Femur (tissue), 1 donor: ENCODE measurements at places on chromosomes 4 and X.
A peak's percentile ranks its signal among the peaks of the same experiment; 100 is the strongest.

DNA sequence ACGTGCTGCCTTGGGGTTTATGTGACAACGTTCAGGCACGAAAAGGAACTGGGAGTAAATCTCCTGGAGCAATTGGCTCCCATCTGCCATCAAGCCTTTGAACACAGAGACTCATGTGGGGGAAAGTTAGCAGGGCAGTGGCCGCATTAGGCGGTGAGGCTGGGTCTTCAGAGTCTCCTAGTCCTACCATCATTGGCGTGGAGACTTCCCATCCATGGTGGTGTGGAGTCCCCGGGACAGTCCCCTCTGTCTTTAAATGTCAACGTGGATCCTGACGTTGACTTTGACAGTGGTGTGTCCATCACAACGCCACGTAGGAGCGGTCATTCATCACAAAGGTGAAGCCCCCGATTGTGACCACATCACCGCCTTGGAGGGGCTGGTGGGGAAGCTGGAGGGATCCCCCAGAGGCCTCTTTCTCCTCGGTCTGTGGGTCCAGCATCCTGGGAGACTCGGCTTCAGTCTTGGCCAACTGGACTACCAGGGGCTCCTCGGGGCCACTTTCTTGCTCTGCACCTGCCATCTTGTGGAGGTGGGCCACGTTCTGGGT lies 21.8 kb downstream of the CRLF2 start:
- DNase-seq = no peak

GRCh38 chr4:143140696-143141095 lies 44.0 kb upstream of the USP38 start:
- no peak for DNase-seq

GRCh38 chr4:10704430-10704810 lies 19.9 kb upstream of the CLNK start:
- no peak for DNase-seq

GRCh38 chr4:183354219-183354618 lies 32.0 kb upstream of the CLDN24 start:
- DNase-seq = no peak

DNA sequence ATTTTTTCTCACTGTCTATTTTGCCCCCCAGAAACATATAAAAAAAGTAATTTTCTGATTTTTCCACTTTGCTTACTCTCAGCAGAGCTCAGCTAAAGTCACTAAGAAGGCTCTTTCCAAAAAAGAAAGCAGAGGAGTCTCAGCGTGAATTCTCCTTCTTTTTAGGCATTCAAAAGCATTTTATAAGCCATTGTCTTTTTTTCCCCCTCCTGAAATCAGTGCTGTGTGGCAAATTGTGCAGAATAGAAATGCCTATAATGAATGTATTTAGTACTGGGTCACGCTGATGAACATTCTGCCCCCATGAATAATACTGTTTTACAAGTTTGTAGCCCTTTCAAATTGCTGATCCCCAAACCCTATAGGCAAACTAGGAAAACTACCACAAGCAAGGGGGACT lies 1.6 kb upstream of the PCDH18 start:
- DNase-seq = no peak

- no peak for DNase-seq
These were observed 123.9 kb upstream of the GC start for GRCh38 chr4:71907782-71908181.

DNA sequence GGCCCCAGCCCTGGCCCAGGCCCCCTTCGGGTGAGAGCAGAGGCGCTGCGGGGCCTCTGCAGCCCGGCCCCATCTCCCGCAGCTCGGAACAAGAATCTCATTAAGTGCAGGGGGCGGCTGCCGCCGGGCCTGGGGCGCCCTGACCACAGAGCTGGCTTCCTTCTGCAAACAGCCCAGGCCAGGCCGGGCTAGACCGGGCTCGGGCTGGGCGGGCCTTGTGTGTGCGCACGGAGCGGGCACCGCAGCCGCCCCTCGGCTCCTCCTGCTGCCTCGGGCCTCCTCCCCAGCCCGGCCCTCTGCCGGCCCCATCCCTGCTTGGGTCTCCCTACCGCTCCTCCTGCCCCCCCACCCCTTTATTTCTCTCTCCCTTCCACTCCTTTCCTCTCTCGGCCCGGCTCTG lies 83.3 kb downstream of the EFNB1 start:
- DNase-seq = peak; percentile 55

DNA sequence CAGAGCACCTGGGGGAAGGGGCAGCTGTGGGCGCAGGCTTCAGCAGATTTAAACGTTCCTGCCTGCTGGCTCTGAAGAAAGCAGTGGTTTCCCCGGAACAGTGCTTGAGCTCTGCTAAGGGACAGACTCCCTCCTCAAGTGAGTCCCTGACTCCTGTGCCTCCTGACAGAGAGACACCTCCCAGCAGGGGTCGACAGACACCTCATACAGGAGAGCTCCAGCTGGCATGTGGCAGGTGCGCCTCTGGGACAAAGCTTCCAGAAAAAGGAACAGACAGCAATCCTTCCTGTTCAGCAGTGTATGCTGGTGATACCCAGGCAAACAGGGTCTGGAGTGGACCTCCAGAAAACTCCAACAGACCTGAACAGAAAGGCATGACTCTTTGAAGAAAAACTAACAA lies 68.1 kb downstream of the ZC4H2 start:
- DNase-seq = no peak

- DNase-seq = no peak
These were observed 35.8 kb downstream of the ARHGEF38 start for GRCh38 chr4:105588252-105588651.

- no peak for DNase-seq
These were observed 8.8 kb downstream of the KLKB1 start for GRCh38 chr4:186236126-186236525.

- DNase-seq = no peak
These were observed 185.8 kb downstream of the WDFY3 start for GRCh38 chr4:84780719-84781118.

GRCh38 chr4:1508161-1509160 lies 102.2 kb upstream of the NKX1-1 start:
- DNase-seq = no peak

DNA sequence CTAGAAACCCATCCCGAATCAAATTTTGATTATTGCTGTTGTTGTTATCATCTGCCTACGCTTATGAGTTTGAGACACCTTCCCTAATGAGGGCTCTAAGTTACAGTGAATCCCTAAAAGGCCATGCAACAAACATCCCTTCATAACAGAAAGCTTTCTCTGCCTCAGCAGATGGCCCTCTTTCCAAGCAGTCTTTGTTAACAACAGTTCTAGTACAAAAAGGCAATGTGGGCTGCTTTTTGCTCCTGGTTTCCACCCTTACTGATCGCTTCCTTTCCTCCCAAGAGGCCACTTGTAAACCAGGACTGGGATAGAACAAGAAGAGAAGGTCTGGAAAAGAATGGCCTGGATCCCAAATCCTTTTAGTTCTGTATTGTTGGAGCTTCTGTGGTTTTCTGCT lies 24.2 kb downstream of the GPC4 start:
- DNase-seq = no peak

- DNase-seq = peak; percentile 32
These were observed 102.3 kb upstream of the MAB21L2 start for GRCh38 chr4:150479657-150480056.

- DNase-seq = no peak
These were observed 729 bp upstream of the CPLX1 start for GRCh38 chr4:826508-827208.

DNA sequence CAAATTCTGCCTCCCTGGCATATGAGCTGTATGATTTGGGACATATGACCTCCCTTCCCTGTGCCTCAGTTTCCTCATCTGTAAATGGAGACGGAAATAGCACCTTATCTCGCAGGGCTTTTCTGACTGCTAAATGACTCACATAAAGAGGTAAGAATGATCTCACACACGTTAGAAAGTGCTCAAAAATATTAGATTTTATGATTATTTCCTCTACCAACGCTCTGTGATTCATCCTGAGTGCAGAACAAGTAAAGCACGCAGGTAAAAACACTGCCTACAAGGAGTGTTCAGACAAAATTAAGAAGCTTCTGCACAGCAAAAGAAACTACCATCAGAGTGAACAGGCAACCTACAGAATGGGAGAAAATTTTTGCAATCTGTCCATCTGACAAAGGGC lies 21.1 kb downstream of the ACSL1 start:
- DNase-seq = no peak

DNA sequence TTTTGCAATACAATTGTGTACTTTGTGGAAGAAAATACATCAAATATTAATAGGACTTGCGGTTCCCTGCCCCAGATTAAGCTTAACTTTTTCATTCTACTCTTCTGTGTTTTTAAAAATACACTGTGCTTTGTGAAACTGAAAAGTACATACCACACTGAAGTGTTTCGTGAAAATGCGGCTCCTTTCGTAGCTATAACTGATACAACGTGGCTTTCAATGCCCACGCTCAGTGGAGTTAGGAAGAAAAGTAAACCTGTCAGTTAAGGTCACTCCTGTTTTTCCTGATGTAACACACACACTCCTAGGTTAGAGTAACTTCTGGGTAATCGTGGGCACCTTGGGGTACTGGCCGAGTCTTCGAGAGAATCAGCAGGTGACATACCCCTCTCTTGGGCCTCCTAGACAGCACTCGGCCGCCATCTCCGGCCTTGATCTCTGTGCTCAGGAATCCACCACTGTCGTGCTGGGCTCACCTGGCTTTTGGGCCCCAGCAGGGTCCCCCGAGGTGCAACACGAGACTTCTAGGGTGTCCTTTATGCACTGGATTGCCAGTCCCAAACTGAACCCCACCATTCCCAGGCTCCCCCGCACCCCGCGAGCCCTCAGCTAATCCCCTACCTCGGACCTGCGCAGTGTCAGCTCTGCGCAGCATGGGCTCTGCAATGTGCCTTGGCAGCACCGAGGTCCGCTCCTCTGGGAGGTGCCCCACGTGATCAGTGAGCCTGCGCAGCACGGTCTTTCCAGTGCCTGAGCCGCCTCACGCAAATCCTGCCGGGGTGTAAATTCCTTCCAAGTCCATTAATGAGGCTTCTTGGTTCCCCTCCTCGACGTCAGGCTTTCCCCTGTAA lies 162.6 kb upstream of the INTU start:
- no peak for DNase-seq

GRCh38 chr4:146976145-146976544 lies 30.5 kb upstream of the TTC29 start:
- DNase-seq = no peak

DNA sequence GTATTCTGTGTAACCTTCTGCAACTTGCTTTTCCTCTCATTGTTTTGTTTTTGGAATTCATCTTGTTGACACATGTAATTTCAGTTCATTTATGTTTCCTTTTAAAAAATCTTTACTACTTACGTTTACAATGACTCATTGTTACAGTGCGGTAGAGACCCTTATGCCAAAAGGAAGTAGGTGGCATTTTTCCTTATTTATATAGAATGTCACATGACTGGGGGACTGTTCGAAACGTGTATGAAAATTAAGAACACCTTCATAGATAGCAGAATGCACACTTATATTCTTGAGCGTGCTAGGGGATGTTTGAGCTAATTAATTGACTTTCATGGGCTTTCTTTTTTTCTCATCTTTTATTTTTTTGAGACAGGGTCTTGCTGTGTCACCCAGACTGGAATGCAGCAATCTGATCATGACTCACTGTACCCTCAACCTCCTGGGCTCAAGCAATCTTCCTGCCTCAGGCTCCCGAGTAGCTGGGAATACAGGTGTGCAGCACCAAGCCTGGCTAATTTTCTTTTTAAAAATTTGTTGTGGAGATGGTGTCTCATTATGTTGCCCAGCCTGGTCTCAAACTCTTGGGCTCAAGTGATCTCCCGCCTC lies 7.3 kb downstream of the REPS2 start:
- DNase-seq = no peak

GRCh38 chr4:15003891-15004738 lies 1.8 kb downstream of the CPEB2 start:
- DNase-seq = peak; percentile 55

DNA sequence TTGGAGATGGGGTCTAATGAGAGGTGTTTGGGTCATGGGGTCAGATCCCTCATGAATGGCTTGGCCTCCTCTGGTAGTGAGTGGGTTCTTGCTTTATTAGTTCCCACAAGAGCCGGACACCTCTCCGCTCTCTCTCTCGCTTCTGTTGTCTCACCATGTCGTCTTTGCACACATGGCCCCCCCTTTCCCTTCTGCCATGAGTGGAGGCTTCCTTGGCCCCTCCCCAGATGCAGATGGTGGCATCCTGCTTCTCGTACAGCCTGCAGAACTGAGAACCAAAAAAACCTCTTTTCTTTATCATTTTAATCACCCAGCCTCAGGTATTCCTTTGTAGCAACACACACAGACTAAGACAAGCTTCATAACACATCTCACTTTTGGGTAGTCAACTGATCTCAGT lies 49.6 kb upstream of the SPRY1 start:
- no peak for DNase-seq

- DNase-seq = no peak
These were observed 22.7 kb upstream of the INTS6L start for GRCh38 chrX:135497736-135498135.

GRCh38 chrX:103253608-103254007 lies 1.3 kb downstream of the TCEAL8 start:
- DNase-seq = no peak

- DNase-seq = no peak
These were observed 147.4 kb downstream of the LDB2 start for GRCh38 chr4:16750882-16751642.

- no peak for DNase-seq
These were observed 58.7 kb downstream of the METTL14 start for GRCh38 chr4:118743867-118744266.

DNA sequence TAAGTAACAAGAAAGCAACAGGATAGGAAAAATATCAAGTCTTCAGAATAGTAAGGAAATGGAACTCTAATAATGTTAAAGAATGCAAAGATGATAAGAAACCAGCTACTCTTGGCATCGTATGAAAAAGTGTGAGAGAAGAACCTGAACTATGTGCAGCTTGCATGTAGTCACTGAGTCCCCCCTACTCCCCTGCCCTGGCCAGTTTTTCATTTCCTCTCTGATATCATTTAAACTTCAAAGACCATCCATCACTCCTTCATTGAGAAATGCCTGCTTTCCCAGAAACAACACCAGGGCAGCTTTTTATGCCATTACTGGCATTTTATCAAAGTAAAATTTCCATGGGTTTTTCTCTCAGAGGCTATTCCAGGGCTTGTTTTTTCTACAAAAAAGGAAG lies 28.1 kb downstream of the INPP4B start:
- DNase-seq = no peak

GRCh38 chr4:79695848-79696247 lies 287.8 kb upstream of the GK2 start:
- no peak for DNase-seq

- DNase-seq = no peak
These were observed 637.6 kb upstream of the GNPDA2 start for GRCh38 chr4:45363931-45364330.

- DNase-seq = peak; percentile 72
These were observed 638 bp downstream of the BLTP1 start for GRCh38 chr4:122152711-122153226.

GRCh38 chr4:138761638-138762220 lies 253.9 kb upstream of the NOCT start:
- no peak for DNase-seq

- no peak for DNase-seq
These were observed 36.9 kb downstream of the PDLIM5 start for GRCh38 chr4:94488670-94489069.

- no peak for DNase-seq
These were observed 471.7 kb upstream of the HS3ST1 start for GRCh38 chr4:11900359-11900758.
